Stimulated activated CD4-positive, alpha-beta T cell treated with anti-CD3 and anti-CD28 coated beads, Interleukin-2, amount 100 ng/mL, for 48 hours (primary cell): ENCODE measurements at places on chromosomes 6 and 20.

DNA sequence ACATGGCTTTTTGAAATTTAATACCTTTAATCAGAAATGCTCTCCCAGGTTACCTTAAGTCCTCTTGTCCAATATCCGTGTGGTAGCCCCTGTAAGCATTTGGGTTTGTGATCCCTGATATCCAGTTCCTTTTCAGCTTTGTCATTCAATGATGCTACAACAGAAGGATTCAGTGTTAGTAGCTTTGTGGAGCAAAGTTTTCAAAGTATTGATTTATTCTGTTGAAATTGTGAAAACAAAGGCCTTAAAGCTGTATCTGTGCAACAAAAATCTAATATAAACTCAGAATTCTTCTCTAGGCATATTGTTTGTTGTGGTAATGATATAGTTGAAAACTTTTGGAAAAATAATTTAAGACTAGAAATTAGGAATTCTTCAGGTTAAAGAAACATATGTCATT, 91.9 kb downstream of the ADGRB3 start:
- no peak for DNase-seq

- no peak for DNase-seq
Measured at GRCh38 chr20:1661542-1662299, 4.1 kb upstream of the SIRPG start.

GRCh38 chr6:484086-484745, 92.7 kb downstream of the IRF4 start:
- DNase-seq, result no peak

- DNase-seq, result no peak
Measured at GRCh38 chr20:50655311-50655880, 35.9 kb downstream of the RIPOR3 start.

- no peak for DNase-seq
Measured at GRCh38 chr6:144469144-144469575, 184.0 kb downstream of the UTRN start.

- no peak for DNase-seq
Measured at GRCh38 chr6:17653198-17653882, 53.2 kb downstream of the FAM8A1 start.

DNA sequence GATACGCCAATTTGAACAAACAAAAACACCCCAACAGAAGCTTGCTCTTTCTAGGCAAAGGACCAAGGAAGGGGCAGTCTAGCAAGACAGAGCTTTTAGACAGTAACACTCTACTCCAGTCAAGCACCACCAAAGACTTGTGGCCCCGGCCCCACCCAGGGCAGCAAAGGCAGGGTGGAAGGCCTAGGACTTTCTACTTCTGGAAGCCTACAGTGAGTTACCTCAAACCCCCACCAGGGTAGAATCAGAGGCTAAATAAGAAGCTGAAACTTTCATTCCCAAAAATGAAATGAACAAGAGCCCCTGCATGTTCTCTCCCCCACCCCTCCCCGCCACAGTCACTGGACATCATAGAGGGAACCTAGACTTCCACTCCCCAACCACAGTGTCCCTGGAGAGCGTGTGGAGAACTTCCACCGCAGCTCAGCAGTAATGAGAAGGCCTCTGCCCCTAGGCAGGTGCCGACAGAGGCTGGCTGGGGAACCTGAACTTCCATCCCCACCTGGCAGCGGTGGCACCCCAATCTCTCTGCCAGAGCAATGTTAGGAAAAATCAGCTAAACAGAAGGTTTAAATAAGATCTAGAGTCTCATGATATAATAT, 40.0 kb downstream of the KATNA1 start:
- no peak for DNase-seq
